HFFc6 (cell line): ENCODE measurements at places on chromosomes 7 and 10.

DNA sequence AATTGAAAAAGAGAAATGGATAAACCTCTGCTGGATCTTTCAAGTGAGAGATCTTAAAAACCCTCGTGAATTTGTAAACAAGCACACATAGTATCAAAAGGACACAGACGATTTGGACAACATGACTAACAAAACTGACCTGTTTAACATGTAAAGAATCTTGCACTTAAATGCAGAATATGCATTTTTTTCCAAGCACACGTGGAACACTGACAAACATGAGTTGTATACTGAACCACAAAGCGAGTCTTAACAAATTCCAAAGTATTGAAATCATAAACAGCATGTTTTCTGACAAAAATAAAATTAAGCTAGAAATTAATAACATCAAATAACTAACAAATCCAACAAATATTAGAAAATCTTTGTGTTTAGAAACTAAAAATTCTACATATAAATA, 65.0 kb upstream of the ZNF746 start:
- peak; percentile 49 for DNase-seq

GRCh38 chr10:22135591-22135990, 82.2 kb downstream of the EBLN1 start:
- no peak for DNase-seq

GRCh38 chr7:101133621-101134398, 6.9 kb downstream of the SERPINE1 start:
- DNase-seq, result peak; percentile 48

DNA sequence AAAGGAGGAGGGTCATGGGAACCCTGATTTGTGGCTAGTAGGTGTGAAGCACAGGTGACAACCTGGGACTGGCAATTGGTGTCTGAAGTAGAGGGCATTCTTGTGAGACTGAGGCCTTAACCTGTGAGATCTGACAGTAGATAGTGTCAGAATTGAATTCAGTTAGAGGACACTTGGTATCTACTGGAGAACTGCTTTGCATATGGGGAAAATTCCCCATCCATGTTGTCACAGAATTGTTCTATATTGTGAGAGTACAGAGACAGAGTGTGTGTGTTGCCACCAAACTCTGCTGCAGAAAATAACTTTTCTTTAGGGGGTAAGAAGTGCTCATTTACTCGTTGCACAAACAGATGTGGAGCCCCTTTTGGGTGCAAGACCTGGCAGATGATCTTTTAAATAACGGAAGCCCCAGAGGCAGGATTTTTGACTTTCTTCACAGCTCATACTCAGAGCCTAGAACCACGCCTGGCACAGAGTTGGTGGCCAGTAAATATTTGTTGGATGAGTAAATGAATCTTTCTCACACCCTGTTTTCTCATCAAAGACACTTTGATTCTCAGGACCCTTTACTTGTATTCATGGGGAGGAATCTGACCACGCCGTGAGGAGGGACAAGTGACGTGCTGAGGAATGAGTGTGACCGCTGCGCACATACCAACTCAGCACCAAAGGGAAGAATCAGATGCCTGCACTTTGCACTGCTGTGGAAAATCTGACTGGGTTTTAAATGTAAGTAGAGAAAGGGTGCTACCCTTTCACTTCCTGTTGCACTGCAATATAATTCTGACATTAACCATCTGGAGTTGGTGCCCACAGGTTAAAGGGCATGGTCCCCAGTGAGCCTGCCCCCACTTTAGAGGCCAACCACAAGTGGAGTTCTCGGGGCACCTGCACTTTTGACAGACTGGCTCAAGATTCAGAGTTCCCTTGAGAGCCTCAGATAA, 39.2 kb upstream of the SDHAF3 start:
- DNase-seq, result no peak

GRCh38 chr7:76063525-76063924, 15.6 kb downstream of the MDH2 start:
- DNase-seq, result no peak

- DNase-seq, result no peak
These were observed 212.0 kb downstream of the DNAJB6 start for GRCh38 chr7:157548691-157549303.

- DNase-seq, result no peak
These were observed 36.8 kb upstream of the EBF3 start for GRCh38 chr10:130000918-130001317.
